ENCODE measurements at places on chromosomes 2 and 18.

GRCh38 chr18:64244571-64244970 lies 95.7 kb upstream of the LINC00305 start:
- DNase-seq: no peak

DNA sequence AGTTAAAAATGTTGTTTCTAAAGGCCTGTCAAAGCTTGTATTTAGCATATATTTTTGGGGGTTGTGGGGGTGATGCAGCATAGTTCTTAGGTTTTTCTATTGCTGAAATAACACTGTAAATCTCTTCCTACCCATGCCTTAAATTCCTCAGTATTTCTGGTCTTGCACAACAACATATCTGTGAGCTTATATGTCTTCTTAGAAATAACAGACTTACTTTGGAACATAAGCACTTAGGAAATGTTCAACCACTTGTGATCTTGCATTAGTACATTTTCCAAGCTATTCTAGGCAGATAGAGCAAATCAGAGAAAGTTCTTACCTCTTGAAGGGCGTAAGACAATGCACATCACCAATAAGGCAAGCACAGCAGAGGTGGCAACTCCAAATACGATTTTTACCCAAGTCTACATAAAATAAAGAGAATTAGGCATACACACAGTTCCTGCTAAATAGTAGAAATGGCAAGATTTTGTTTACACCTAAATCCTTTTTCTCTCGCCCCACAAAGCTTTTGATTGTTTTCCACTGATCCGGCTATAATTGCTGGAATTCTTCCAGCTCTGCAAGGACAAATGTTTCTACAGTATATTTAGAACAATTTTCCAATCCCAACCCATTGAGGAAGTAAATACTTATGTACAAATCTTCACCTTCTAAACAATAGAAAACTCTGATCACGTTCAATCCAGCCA lies 512 bp downstream of the FAP start:
- no peak for DNase-seq

DNA sequence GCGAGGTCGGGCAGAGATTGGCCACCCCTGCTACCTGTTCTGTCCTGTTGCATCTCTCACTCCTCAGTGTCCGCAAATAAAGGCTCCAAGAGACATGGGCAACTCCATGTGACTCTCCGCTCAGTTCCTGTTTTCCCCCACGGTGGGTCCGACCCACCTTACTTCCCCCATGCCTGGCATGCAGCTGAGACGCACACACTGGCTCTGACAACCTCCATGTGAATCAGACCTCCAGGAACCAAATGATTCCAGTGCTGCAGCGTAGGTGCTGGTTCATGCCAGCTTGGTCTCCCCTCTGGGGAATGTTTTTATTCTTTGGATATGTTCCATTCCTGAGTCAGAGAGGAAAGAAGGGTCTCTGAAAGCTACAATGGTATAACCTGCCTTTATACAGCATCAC lies 221.5 kb downstream of the SH3RF3 start:
- no peak for DNase-seq

GRCh38 chr18:34583895-34584294 lies 126.2 kb upstream of the DTNA start:
- no peak for DNase-seq

GRCh38 chr18:62505669-62506494 lies 16.9 kb upstream of the ZCCHC2 start:
- DNase-seq: peak; percentile 12

- DNase-seq: no peak
Measured at GRCh38 chr2:205712508-205712907, 30.2 kb downstream of the NRP2 start.

DNA sequence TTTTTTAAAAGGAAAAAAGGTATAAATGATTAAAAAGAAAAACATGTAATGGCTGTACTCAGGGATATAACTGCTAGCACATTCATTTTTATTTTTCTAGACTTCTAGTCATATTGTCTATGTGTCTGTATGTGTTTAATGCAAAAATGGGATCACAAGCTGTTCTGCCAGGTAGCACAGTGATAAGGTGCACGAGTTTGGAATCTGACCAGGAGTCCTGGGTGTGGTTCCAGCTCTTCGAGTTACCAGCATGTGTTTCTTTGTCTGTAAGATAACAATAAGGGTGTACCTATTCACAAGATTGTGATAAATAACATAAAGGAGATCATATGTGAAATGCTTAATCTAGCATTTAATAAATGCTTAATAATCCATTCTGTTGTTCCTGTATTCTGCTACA lies 145.3 kb downstream of the PKP4 start:
- DNase-seq: no peak

DNA sequence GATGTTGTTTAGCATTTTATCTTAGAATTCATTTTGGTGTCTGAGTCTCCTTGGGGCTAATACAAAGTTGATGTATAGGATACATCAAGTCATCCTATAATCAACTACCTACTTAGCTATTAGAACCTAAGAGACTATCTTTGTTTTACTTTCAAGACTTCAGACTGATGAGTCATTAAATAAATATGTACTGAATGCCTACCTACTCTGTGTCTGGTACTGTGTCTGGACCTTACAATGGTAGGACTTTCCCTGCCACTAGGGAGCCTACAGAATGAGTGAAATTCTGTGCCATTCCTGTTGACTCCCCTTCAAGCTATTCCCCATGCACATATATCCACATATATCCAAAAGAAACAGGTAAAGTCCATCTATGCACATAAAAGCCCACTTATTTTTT lies 114.5 kb downstream of the ERBB4 start:
- no peak for DNase-seq

DNA sequence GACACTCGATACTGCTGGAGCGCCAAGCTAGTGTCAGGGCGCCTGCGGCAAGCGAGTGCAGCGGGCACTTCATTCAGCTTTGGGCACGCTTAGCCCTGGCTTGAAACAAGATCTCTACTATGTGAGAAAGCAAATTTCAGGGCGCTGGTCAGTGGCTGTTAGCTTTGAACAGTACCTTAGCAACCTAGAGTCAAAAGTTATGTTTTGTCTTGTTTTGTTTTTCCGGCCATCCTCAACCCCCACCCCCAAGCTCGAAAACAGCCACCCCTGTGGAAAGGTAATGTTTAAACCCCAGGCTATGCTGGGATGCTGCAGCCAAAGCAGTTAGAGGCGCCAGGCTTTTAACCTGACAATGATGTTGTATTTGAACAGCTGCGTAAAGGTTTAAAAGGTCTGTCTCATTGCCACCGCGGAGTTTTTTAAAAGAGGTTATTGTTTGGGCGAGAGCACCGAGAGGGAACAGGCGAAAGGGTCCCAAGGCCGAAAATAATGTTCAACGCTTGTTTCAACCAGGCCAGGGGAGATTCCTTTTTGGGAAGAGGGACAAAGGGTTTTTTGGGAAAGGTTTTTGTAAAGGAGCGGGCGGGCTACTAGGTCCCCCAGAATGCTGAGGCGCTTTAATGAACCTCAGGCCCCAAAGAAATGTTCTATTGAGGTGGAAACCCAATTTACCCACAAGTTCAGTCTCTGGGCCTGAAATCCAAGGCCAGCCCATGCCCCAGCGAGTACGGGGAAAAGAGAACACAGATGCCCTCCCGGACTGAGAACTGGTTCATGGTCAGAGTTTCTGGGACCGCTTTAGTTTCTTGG lies 2.3 kb upstream of the HOXD10 start:
- DNase-seq: no peak

GRCh38 chr2:224970311-224970710 lies 72.0 kb downstream of the DOCK10 start:
- DNase-seq: no peak

- no peak for DNase-seq
Measured at GRCh38 chr2:182173944-182174622, 188.4 kb downstream of the PPP1R1C start.

- no peak for DNase-seq
Measured at GRCh38 chr2:117935456-117935855, 78.4 kb downstream of the CCDC93 start.

DNA sequence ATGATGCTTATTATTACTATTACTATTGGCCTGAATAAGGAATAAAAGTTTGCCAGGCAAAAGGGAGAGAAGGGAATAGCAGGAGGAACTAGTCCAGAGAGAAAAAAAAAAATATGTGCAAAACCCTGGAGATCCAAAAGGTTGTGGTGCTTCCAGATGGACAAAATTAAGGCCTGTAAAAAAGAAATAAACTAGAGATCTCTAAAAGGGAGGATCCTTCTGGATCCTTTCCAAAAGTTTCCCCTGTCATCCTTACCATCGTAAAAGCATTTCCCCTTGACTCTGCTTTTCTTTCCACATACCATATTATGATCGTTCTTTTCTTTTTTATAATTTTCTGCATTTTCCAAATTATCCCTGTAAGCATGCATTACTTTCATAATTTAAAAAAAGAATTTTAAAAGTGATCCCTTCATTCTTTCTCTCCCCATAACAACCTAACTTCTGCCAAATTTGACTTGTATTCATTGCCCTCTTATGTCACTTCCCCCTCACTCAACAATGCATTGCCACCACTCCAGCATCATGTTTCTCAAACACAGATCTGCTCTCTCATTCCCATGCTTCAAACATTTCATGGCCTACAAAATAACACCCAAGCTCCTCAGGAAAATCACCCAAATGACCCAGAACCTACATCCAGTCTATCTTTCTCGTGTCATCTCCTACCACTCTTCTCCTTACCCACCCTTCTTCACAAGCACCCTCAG lies 40.3 kb downstream of the RBMS1 start:
- DNase-seq: no peak

DNA sequence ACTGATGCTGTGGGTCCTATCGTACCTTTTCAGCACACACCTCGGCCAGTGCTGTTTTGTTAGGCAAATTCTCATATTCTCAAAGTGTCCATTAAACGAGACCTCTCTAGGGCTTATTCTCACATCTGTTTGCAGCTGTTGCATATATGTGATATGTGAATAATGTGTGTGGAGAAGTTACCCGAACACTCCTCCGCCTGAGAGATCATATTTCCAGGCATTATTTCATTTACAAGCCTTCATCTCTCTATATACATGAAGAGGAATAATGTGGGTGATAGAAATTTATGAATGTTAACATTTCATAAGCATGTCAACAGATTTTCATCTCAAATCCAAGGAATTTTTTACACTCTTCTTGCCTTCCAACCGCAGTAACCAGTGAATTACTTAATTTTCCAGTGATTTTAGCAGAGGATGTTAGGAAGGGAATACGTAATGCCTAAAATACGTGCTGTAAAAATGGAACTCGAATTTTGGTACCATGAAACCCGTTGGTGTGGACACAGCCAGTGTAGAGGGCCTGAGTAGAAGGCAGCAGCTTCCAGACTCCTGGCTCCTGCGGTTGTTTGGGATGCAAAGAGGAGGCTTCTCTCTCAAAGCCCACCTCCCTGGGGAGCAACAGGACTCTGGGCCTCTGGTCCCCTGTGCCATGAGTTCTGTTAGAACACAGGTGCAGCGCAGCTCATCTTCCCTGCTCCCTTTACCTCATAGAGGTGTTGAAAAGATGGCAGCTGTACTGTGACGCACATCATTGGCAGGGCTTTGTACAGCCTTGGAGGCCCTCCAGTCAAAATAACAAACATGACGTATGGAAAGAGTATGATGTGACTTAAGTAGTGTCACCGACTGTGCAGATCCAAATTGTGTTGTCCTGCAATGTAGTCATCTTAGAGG lies 280.1 kb downstream of the NEDD4L start:
- DNase-seq: no peak

- no peak for DNase-seq
Measured at GRCh38 chr2:121598087-121598486, 51.2 kb downstream of the CLASP1 start.

- no peak for DNase-seq
Measured at GRCh38 chr2:134282629-134283400, 28.9 kb downstream of the MGAT5 start.

- no peak for DNase-seq
Measured at GRCh38 chr18:77079954-77080682, 52.5 kb downstream of the MBP start.

DNA sequence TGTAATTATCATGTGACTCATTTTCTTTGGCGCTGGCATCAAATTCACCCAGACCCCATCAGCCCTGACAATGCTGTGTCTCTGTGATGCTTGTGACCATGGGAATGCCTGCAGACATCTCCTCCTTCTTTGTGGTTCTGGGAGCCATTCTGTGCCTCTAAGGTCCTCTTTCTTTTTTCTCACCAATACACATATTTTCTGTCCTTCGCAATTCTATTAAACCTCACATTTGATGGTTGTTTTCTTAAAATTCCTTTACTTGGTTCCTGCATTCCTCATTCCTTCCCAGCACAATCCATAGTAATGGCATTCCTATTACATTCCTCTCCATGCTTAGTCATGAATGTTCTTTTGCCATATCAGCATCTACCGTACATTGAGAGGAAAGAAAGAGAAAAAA lies 375.3 kb downstream of the PIK3C3 start:
- DNase-seq: no peak

DNA sequence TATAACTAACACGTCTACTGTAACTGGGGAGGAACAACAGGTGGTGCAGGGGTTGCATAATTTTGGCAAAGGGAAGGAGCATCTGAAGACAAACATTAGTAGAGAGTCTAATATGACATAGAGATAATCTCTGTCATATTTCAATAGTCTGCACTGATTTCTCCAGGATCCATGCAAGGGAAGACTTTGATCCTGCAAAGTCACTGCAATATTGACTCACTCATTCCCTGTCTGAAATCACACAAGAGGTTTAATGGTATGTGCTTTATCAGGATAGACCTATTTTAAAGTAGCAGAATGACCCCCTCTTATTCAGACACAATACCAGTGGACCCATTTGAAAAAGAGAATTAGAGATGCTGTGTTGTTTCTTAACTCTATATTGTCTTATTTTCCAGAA lies 98.7 kb upstream of the CAVIN2 start:
- DNase-seq: no peak

DNA sequence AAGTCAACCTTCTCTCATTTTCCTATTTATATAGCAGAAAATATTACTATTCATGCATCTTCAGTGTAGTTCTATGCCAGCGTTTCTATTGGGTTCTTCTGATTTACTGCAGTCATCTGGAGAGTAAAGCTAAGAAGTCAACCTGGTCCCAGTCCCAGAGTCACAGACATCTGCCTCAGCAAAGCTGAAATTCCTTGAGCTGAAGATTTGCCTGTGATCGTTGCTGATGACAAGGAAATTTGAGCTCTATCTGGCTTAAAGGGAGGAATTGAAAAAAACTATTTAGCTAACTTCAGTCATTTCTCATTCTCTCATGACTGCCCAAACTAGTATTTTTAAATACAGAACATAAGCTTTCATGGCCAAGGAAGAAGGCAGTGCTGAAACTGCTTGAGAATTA lies 45.7 kb downstream of the RND3 start:
- no peak for DNase-seq

DNA sequence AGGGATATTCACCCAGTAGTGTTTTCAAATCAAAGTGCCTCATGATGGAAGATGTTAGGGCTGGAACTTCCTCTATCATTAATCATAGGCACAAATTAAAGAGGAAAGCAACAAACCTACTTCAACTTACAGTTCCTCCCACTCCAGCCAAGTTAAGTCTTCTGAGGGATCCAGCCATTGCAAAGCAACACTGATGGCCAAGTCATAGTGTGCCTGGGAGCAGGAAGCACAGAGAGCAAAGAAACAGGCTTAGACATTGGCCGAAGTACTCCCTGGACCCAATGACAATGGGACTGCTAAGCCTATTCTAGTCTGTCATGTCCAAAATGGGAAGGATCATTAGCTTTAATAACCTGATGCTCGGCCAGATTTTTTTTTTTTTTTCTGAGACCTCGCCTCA lies 7.0 kb downstream of the C2orf80 start:
- DNase-seq: no peak

Data from stimulated activated CD8-positive, alpha-beta memory T cell treated with anti-CD3 and anti-CD28 coated beads, Interleukin-7, amount 100 ng/mL, for 1 hour (primary cell).